ENCODE measurements at places on chromosomes 1 and 21. TPM values are rescaled to one million over a fixed set of nuclear protein-coding genes. Genes with fewer than 3 reads are reported as not detected.
A peak's percentile ranks its signal among the peaks of the same experiment; 100 is the strongest.

AADACL3 gene
- total RNA-seq, result not detected

FAM72B gene
- 31.6 TPM for total RNA-seq

TRNP1 gene
- total RNA-seq, result not detected

ATP1A4 gene
- not detected for total RNA-seq

S100A2 gene
- 0.85 TPM for total RNA-seq

SLC44A3 gene
- total RNA-seq, result 0.35 TPM

ZMYND12 gene
- total RNA-seq, result 0.96 TPM

LRRC39 gene
- total RNA-seq, result 0.53 TPM

OR2T2 gene
- not detected for total RNA-seq

FOXO6 gene
- 0.20 TPM for total RNA-seq

CLCA1 gene
- total RNA-seq, result not detected

PLPP3 gene
- not detected for total RNA-seq

TRABD2B gene
- total RNA-seq, result not detected

KRTAP21-2 gene
- not detected for total RNA-seq

CTSE gene
- total RNA-seq, result not detected

PLEKHN1 gene
- total RNA-seq, result 8.2 TPM

EXO1 gene
- 30.1 TPM for total RNA-seq

CNIH4 gene
- 48.6 TPM for total RNA-seq

GREM2 gene
- total RNA-seq, result 1.6 TPM

CHRM3 gene
- total RNA-seq, result not detected

RGSL1 gene
- not detected for total RNA-seq

DNA sequence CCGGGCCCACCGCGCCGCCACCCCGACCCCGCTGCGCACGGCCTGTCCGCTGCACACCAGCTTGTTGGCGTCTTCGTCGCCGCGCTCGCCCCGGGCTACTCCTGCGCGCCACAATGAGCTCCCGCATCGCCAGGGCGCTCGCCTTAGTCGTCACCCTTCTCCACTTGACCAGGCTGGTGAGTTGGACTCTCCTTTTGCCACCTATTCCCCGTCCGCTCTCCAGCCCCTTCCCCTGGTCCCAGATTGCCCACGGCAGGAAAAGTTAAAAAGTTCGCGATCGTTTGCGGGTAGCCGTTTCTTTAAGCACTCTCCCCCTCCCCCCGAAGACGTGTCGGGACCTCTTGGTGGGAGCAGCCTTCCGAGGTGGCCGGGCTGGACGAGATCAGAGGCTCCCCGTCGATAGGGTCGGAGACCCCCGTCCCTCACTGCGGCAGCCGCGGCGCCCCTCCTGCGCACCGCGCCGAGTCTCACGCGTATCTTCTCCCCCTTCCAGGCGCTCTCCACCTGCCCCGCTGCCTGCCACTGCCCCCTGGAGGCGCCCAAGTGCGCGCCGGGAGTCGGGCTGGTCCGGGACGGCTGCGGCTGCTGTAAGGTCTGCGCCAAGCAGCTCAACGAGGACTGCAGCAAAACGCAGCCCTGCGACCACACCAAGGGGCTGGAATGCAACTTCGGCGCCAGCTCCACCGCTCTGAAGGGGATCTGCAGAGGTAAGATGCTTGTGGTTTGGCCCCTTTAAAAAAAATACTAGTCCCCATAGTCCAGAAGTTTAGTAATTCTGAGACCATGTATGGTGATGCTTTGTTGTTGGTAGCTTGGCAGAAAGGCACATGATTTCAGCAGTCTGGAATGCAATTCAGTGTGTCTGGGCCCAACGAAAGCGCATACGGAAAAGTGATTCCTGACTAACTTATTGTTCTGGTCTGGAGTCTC, 576 bp downstream of the CCN1 start:
- peaks cover 24% of the 10 kb centered on the region for H3K4me1 ChIP-seq
- no peak overlapping the region for H3K27ac ChIP-seq
- peak overlapping the region; percentile 67 for H3K4me3 ChIP-seq
- no peaks in the 10 kb centered on the region for H3K36me3 ChIP-seq
- H3K27me3 ChIP-seq, result peaks cover 72% of the 10 kb centered on the region
- peak; percentile 52 for DNase-seq

- peaks cover 37% of the 10 kb centered on the region for H3K36me3 ChIP-seq
- H3K4me3 ChIP-seq, result no peak overlapping the region
- peaks cover 28% of the 10 kb centered on the region for H3K4me1 ChIP-seq
Observed at GRCh38 chr1:39258146-39258924, 53.8 kb downstream of the MACF1 start.

DNA sequence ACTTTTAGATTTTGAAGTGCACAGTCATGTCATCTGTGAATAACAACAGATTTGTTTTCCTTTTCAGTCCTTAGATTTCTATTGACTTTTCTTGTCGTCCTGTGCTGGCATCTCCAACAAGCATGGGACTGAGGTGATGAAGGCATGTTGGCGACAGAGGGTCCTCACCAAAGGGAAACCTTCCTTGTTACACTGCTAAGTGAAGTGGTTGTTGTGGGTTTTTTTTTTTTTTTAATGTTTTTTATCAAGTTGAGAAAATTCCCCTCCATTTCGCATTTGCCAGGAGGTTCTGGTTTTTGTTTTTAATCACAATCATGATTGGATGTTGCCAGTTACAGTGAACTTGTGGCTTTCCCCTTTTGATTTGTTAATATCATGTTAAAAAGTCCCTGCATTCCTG, 24.0 kb downstream of the AGPAT3 start:
- H3K4me1 ChIP-seq, result peaks cover 48% of the 10 kb centered on the region
- no peak for DNase-seq
- no peak overlapping the region for H3K27ac ChIP-seq
- peaks cover 42% of the 10 kb centered on the region for H3K36me3 ChIP-seq

- DNase-seq, result peak; percentile 88
- H3K27ac ChIP-seq, result peak overlapping the region; percentile 96
- peaks cover 56% of the 10 kb centered on the region for H3K4me1 ChIP-seq
- H3K4me3 ChIP-seq, result peak overlapping the region; percentile 18
Observed at GRCh38 chr1:155176544-155177071, 3.0 kb downstream of the TRIM46 start.

DNA sequence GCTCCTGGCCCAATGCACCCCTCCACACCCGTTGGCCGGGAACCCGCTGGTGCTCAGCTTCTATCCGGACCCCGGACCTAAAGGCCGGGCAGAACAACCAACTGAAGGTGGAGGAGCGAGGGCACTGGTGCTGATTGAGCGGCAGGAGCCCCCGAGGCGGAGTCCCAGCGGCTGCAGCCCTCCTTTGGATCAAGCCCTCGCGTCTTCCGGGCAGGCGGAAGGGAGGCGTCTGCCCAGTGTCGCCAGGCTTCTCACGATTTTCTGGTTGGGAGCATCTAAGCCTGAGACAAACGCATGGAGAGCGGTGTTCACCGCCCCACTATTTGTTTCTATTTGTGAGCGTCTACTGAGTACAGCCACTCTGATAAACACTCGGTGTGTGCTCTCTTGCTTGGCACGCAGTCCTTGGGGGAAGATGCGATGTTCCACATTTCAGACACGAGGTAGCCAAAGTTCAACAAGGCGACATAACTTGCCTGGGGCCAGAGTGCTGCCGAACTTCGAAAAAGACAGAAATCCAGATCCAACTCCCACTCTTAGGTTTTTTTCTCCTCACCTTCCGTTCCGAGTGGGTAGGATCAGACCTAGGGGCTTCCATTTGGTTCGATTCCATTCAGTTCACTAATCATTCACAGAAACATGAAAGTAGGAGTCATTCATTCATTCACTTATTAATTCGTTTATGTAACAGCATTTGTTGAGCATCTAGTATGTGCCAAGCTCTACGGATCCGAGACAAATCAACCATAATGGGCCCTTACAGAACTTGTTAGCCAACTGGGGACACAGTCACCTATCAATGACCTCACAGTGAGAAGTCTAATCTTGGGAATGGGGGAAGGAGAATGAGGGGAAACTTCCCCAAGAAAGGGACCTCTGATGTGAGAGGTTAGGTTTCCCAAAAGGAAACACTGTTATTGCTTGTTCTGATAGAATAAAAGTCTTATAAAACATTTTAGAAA, 4.9 kb upstream of the DMRTA2 start:
- no peak for DNase-seq
- no peak overlapping the region for H3K4me3 ChIP-seq
- H3K27me3 ChIP-seq, result peaks cover 89% of the 10 kb centered on the region
- H3K27ac ChIP-seq, result no peak overlapping the region
- peaks cover 11% of the 10 kb centered on the region for H3K36me3 ChIP-seq
- peaks cover 35% of the 10 kb centered on the region for H3K4me1 ChIP-seq

DNA sequence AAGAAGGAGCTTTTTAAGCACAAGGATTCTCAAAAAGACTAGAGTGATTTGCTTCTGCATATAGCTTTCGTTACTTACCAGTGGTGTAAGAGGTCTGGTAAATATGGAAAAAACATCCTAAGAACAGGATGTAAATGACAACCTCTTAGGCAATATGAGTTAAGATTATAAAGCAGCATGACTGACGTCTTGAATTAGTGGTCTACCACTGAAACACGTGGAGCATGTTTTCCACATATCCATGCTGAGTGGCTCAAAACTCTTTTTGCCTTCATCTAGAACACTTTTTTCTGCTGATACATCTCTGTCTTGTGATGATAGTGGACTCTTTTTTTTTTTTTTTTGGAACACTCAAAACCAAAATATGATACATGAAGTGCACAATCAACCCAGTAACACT, 44.6 kb downstream of the RCAN1 start:
- no peaks in the 10 kb centered on the region for H3K4me1 ChIP-seq
- no peaks in the 10 kb centered on the region for H3K27me3 ChIP-seq
- peaks cover 3% of the 10 kb centered on the region for H3K36me3 ChIP-seq

GRCh38 chr1:100721526-100722207, 2.1 kb downstream of the VCAM1 start:
- H3K27me3 ChIP-seq, result peaks cover 22% of the 10 kb centered on the region
- no peak overlapping the region for H3K4me3 ChIP-seq
- no peak for DNase-seq
- no peaks in the 10 kb centered on the region for H3K36me3 ChIP-seq
- H3K4me1 ChIP-seq, result no peaks in the 10 kb centered on the region

DNA sequence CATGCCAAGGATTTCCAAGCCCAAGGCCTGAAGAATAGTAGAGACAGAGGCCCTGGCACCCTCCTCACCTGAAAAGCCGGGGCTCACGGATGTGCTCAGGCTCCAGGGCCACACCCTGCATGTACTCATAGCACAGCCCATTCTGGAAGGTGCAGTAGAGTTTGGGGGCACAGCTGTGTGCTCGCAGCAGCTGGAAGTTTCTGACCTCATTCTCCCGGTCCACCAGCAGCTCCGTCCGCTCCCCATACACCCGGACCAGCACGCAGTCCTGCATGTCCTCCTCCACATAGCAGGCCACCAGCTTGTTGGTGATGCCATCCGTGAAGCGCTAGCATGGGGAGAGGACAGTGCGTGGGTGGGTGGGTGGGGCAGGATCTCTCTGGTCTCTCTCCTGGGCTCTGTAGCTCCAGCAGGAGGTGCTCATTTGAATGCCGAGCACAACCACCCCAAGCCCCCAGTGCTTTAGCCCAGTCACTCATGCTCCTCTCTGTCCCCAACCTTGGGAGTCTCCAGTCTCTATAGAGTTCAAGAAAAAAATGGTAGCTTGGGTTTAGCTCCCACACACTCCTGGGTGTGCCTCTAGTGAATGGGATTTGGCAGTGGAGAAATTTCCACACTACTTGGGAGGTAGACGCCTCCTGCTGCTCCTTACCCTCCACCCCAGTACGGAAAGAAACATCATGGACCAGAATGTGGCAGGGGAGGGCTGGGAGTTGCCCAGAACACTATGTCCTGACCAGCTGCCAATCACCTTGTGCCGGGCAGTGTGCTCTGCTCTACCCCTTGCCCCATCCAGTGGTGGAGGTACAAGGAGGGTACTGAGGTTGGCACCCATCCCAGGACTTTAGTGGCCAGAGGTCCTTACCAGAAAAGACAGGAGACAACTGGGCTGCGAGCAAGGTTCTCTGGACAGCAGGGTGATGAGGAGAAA, 1.9 kb downstream of the ETNK2 start:
- H3K4me3 ChIP-seq, result peak overlapping the region; percentile 18
- H3K27ac ChIP-seq, result no peak overlapping the region
- DNase-seq, result no peak
- H3K36me3 ChIP-seq, result no peaks in the 10 kb centered on the region
- H3K4me1 ChIP-seq, result peaks cover 2% of the 10 kb centered on the region

DNA sequence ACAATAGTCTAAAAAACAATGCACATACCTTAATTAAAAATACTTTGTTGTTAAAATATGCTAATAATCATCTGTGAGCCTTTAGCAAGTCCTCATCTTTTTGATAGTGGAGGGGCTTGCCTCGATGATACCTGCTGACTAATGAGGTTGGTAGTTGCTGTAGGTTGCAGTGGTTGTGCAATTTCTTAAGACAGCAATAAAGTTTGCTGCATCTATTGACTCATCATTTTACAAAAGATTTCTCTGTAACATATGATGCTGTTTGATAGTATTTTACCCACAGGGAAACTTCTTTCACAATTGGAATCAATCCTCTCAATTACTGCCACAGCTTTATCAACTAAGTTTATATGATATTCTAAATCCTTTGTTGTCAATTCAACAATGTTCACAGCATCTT, 7.6 kb downstream of the C1orf87 start:
- no peaks in the 10 kb centered on the region for H3K27me3 ChIP-seq
- no peaks in the 10 kb centered on the region for H3K4me1 ChIP-seq
- H3K4me3 ChIP-seq, result no peak overlapping the region
- no peak for DNase-seq
- no peak overlapping the region for H3K27ac ChIP-seq
- H3K36me3 ChIP-seq, result no peaks in the 10 kb centered on the region

DNA sequence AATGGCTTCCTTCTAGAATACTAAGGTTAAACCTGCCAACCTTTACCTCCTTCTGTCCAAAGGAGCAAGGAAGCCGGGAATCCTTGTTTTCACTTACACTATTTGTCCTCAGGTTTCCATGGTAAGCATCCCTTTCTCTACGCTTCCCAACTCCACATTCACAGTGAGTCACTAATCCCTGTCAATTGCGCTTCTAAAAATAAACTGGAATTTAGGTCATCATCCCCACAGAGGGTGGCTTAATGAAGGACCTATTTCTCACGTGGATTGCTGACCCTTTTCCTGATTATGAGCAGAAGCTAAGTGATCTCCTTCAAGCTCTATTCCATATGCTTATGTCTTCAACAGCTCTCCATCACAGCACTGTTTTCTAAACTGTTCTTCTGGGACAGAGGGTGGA, 39.9 kb upstream of the ABCA4 start:
- H3K4me3 ChIP-seq, result no peak overlapping the region
- H3K4me1 ChIP-seq, result no peaks in the 10 kb centered on the region
- peaks cover 7% of the 10 kb centered on the region for H3K27me3 ChIP-seq
- H3K27ac ChIP-seq, result no peak overlapping the region
- H3K36me3 ChIP-seq, result no peaks in the 10 kb centered on the region
- DNase-seq, result no peak

DNA sequence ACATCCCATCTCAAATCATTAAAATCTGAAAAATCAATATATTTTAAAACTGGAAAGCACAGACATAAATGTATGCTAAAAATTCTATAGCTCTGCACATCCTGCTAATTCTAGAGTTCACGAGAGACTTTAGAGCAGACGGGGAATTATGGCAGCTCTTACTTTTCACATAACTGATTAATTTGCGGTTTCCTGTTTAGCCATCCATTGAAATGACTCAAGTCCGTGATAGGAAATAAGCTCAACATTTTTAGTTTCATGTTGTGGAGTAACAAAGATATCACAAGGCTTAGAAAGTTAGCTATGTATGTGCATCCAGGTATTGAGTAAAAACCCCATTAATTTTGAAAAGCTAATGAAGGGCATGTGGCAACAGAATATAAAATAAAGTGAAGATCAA, 123.2 kb downstream of the SMYD2 start:
- H3K36me3 ChIP-seq, result peaks cover 7% of the 10 kb centered on the region
- no peaks in the 10 kb centered on the region for H3K27me3 ChIP-seq
- no peak for DNase-seq
- H3K4me1 ChIP-seq, result peaks cover 39% of the 10 kb centered on the region
- H3K27ac ChIP-seq, result peak overlapping the region; percentile 9

- H3K4me3 ChIP-seq, result no peak overlapping the region
- peaks cover 4% of the 10 kb centered on the region for H3K4me1 ChIP-seq
- peaks cover 8% of the 10 kb centered on the region for H3K36me3 ChIP-seq
- no peak for DNase-seq
- no peak overlapping the region for H3K27ac ChIP-seq
Observed at GRCh38 chr1:167791281-167792187, 69.8 kb downstream of the MPZL1 start.

All from activated CD4-positive, alpha-beta memory T cell treated with anti-CD3 and anti-CD28 coated beads, Interleukin-2, amount 10 ng/mL, durations not matched to agents 7 days and 5 days (primary cell).